SK-N-SH (cell line): ENCODE measurements at places on chromosomes 12 and 14. TPM values are rescaled to one million over a fixed set of nuclear protein-coding genes. Genes with fewer than 3 reads are reported as not detected.

- no peak for DNase-seq
- H3K36me3 ChIP-seq = no peaks in the 10 kb centered on the region
- peaks cover 2% of the 10 kb centered on the region; the same call in 1 of the 2 replicates for H3K4me1 ChIP-seq
- no peak overlapping the region for H3K27ac ChIP-seq
- no peak overlapping the region for H3K4me3 ChIP-seq
- no peaks in the 10 kb centered on the region for H3K27me3 ChIP-seq
Measured at GRCh38 chr12:100372853-100373640, 16.2 kb downstream of the SLC17A8 start.

DNA sequence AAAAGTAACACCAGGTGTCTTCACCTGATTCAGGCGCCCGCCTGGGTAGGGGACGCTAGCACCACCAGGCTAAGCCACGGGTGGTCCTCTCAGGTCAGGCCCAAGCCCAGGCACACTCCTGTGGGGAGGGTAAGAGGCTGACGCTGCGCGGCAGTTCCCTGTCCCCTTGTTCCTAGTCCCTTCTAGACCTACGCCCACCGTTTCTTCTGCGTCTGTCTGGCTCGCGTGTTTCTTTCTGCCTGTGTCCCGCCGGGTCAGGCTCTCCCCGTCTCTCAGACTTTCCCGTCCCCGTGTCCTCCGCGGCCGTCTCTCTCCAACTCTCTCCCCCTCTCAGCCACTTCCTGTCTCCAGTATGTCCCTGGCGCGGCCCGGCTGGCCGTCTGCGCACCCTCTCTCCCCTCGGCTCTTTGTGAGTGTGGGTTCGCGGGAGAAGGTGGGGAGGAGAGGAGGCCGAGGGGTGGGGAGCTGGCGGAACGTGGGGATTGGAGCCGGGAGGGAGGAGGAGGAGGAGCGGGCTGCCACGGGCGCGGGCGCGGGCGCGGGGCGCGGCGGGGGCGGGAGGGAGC lies 3.1 kb upstream of the TNS2 start:
- peaks cover 9% of the 10 kb centered on the region; the same call in 1 of the 2 replicates for H3K36me3 ChIP-seq
- peak overlapping the region; percentile 73 for H3K4me3 ChIP-seq
- peaks cover 28% of the 10 kb centered on the region for H3K4me1 ChIP-seq
- DNase-seq = no peak

- H3K27ac ChIP-seq = no peak overlapping the region
- H3K4me3 ChIP-seq = no peak overlapping the region
- peaks cover 5% of the 10 kb centered on the region; the same call in 1 of the 2 replicates for H3K4me1 ChIP-seq
- no peak for DNase-seq
- H3K36me3 ChIP-seq = no peaks in the 10 kb centered on the region; the same call in 1 of the 2 replicates
- no peaks in the 10 kb centered on the region for H3K27me3 ChIP-seq
Measured at GRCh38 chr12:121530600-121531355, 50.0 kb downstream of the KDM2B start.

GRCh38 chr12:42450248-42450647 lies 124.3 kb downstream of the PPHLN1 start:
- H3K36me3 ChIP-seq = peaks cover 14% of the 10 kb centered on the region
- H3K27ac ChIP-seq = no peak overlapping the region
- no peak overlapping the region for H3K4me3 ChIP-seq
- no peak for DNase-seq

MAP3K9 gene
- 2.0 and 2.1 TPM in 2 replicates for polyA plus RNA-seq

CLEC4A gene
- 0.44 and 0.67 TPM in 2 replicates for polyA plus RNA-seq
